Thyroid gland (tissue), 4 donors: ENCODE measurements at places on chromosomes 16 and 17. TPM values are rescaled to one million over a fixed set of nuclear protein-coding genes. Genes with fewer than 3 reads are reported as not detected.

GRCh38 chr16:83940119-83940518, 12.9 kb upstream of the OSGIN1 start:
- no peaks in the 10 kb centered on the region for H3K4me1 ChIP-seq
- no peak overlapping the region for H3K4me3 ChIP-seq
- no peak for DNase-seq
- no peaks in the 10 kb centered on the region for H3K27me3 ChIP-seq

- no peak for DNase-seq
- H3K27me3 ChIP-seq: no peaks in the 10 kb centered on the region
- H3K27ac ChIP-seq: no peak overlapping the region
- H3K4me1 ChIP-seq: no peaks in the 10 kb centered on the region
- H3K36me3 ChIP-seq: no peaks in the 10 kb centered on the region
Observed at GRCh38 chr16:25580041-25580440, 111.7 kb upstream of the HS3ST4 start.

DNA sequence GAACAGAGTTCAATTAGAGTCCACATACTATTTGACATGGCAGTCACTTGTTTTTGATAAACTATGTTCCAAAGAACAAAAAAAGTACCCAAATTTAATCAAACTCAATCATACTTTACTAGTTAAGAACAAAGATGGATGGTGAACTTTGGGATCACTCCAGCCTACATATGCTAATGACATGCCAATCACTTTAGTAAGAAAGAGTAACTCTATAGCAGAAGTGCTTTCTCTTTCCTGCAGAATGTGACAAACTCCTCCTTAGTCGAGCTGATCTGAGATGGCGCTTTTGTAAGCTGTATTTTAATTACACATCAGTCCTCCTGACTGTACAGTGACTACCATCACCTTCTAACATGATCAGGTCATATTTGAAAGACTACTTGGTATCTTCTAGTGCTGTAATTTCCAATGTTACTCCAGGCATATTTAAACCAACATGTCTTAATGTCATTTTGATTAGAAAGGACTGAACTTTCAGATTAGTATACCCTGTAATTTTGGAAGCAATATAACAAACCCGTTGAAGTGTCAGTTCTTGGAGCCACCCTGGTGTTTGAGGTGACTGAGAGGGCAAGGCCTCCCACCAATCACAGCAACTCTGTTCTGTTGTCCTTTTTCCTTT, 4.1 kb downstream of the NETO2 start:
- no peaks in the 10 kb centered on the region for H3K4me1 ChIP-seq
- H3K27me3 ChIP-seq: no peaks in the 10 kb centered on the region
- no peak overlapping the region for H3K4me3 ChIP-seq
- no peak for DNase-seq
- H3K27ac ChIP-seq: no peak overlapping the region

DNA sequence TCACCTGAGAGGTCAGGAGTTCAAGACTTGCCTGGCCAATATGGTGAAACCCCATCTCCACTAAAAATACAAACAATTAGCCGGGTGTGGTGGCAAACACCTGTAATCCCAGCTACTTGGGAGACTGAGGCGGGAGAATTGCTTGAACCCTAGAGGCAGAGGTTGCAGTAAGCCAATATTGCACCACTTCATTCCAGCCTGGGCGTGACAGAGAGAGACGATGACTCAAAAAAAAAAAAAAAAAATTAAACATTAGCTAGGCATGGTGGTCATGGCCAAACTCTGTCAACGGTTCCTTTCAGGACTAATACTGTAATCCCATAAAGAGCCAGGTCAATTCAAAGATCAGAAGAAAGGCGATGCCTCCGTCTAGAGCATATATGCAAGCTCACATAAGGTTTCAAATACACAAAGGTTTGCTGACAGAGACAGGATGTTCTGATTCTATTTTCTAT, 2.4 kb downstream of the RNF157 start:
- H3K4me1 ChIP-seq: peaks cover 16% of the 10 kb centered on the region
- no peaks in the 10 kb centered on the region for H3K27me3 ChIP-seq
- no peak for DNase-seq
- no peak overlapping the region for H3K27ac ChIP-seq
- no peak overlapping the region for H3K4me3 ChIP-seq
- no peaks in the 10 kb centered on the region for H3K36me3 ChIP-seq

DNA sequence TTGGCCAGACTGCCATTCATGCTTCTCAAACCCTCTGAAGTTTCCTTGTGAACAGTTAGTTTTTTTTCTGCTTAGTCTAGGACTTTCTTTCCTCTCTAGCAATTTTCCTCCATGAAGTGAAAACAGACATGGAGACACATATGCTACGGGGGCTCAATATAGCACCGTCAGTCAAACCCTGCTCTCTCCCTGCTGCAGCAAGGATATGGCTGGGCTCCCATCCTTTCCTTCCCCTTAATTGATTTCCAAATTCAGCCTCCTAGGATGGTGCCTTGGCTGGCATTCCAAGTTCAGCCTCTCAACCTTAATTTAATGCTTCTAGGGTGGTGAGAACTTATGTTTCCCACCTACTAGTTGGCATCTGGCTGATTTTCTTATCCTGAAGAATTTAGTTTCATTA, 436.7 kb downstream of the NPIPA7 start:
- H3K27me3 ChIP-seq: no peaks in the 10 kb centered on the region
- no peak for DNase-seq
- H3K27ac ChIP-seq: no peak overlapping the region
- no peaks in the 10 kb centered on the region for H3K4me1 ChIP-seq
- H3K4me3 ChIP-seq: no peak overlapping the region

DNA sequence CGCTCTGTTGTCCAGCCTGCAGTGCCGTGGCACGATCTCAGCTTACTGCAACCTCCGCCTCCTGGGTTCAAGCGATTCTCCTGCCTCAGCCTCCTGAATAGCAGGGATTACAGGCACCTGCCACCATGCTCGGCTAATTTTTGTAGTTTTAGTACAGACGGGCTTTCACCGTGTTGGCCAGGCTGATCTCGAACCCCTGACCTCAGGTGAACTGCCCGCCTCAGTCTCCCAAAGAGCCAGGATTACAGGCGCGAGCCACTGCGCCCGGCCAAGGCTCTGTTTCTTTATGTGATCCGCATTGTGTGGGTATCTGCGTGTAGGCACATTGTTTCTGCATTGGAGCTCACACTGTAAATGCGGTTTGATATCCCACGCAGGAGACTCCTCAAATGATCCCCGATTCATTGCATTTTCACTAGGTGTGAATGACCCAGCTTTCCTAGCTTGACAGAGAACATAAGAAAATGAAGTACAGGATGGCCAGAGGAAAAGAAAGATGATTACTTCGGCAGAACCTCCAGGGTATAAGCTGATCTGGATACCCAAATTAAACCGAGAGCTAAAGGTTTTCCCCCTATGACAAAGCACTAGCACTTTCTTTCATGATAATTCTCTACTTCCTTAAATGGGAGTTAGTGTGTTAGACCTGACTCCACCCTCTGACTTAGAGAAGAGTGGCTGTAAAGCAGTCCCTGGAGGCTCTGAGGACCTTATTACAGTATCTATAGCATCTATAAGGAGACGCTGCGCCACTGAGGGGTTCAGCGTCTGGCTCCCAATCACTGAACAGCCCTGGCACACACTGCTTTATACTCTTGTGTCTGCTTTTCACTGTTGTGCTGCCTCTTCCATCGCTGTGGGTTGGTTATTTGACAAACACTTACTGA, 17.3 kb downstream of the COTL1 start:
- H3K36me3 ChIP-seq: no peaks in the 10 kb centered on the region
- peaks cover 31% of the 10 kb centered on the region for H3K4me1 ChIP-seq

DNA sequence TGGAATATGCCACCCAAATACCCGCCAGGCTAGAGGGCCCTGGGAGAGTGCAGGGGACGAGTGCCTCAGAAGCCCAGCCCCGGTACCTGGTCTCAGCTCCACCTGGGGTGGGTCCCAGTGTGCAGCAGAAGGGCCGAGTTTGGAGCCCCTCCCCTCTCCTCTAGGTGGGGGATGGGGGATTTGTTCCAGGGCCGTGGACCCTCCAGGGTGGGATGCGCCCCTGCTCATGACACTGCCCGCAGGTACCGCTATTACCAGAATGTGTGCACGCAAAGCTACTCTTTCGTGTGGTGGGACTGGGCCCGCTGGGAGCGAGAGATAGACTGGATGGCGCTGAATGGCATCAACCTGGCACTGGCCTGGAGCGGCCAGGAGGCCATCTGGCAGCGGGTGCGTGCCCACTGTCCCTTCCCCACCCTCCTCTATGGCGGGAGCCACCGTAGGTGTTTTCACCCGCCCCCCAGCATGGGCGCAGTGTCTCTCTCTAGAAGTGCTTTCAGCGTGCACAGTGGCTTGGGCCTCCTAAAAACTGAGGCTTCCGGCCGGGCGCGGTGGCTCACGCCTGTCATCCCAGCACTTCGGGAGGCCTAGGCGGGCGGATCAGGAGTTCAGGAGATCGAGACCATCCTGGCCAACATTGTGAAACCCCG, 1.2 kb downstream of the NAGLU start:
- DNase-seq: no peak
- H3K27ac ChIP-seq: peak overlapping the region; percentile 92
- H3K36me3 ChIP-seq: peaks cover 12% of the 10 kb centered on the region
- peak overlapping the region; percentile 22 for H3K4me3 ChIP-seq
- H3K4me1 ChIP-seq: peaks cover 22% of the 10 kb centered on the region

- H3K27me3 ChIP-seq: no peaks in the 10 kb centered on the region
- no peaks in the 10 kb centered on the region for H3K36me3 ChIP-seq
- H3K4me1 ChIP-seq: no peaks in the 10 kb centered on the region
- no peak for DNase-seq
- H3K4me3 ChIP-seq: no peak overlapping the region
- no peak overlapping the region for H3K27ac ChIP-seq
Observed at GRCh38 chr16:15403392-15403995, 7.9 kb downstream of the MPV17L start.

DNA sequence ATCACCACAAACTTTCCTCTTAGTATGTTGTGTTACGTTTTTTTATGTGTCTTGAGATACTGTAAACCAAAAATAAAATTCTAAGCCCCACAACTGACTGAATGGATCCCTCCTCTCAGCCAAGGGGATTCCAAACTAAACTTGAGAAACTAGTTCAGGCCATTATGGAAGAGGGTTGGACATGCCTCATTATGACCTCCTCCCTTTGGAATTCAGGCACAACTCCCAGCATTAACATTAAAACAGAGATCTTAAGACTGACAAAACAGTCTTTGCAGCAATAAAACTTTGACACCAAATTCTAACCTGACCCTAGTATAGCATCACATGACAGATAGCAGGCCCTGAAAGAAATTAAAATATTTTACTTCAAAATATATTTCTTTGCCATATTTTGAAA, 51.1 kb upstream of the SLC47A1 start:
- no peaks in the 10 kb centered on the region for H3K27me3 ChIP-seq
- no peaks in the 10 kb centered on the region for H3K36me3 ChIP-seq
- peaks cover 48% of the 10 kb centered on the region for H3K4me1 ChIP-seq
- H3K4me3 ChIP-seq: no peak overlapping the region

DNA sequence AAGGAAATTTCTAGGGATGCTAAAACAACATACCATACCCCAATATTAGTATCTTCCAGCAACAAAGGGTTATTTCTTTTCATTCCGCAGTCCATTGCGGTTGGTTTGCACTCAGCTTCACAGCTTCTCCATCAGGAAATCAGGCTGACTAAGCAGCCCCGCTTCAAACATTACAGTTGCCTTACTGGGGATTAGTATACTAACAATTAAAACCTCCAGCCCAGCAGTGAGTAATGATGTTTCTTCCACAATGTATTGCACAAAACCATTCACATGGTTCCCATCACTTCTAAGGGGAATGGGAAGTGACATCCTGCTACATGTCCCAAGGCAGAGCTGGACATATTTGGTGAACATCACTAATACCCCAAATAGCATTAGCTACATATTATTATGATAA, 1384.9 kb downstream of the CDH8 start:
- H3K27me3 ChIP-seq: no peaks in the 10 kb centered on the region
- no peak for DNase-seq
- H3K4me3 ChIP-seq: no peak overlapping the region
- no peaks in the 10 kb centered on the region for H3K4me1 ChIP-seq

DNA sequence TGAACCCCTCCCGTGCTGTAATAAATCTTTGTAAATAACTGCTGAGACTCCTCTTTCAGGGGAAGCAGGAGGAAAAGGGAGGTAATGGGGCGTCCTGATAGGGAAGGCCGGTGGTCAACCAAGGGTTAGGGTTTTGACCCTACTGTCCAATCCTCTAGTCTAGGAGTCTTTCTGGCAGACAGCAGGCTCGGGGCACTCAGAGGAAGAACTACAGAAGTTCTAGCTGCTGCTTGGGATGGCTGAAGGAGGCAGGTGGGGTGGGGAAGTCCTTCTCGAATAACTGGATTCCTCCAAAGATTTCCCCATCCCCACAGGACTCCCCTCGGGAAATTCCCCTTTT, 387 bp upstream of the STARD3 start:
- H3K4me1 ChIP-seq: peaks cover 16% of the 10 kb centered on the region
- no peaks in the 10 kb centered on the region for H3K36me3 ChIP-seq
- peak overlapping the region; percentile 90 for H3K4me3 ChIP-seq
- peak overlapping the region; percentile 90 for H3K27ac ChIP-seq
- no peaks in the 10 kb centered on the region for H3K27me3 ChIP-seq
- DNase-seq: no peak

GRCh38 chr16:16881814-16882213, 502.9 kb downstream of the NPIPA7 start:
- no peak overlapping the region for H3K27ac ChIP-seq
- no peaks in the 10 kb centered on the region for H3K4me1 ChIP-seq
- no peaks in the 10 kb centered on the region for H3K36me3 ChIP-seq
- no peak for DNase-seq

- H3K36me3 ChIP-seq: no peaks in the 10 kb centered on the region
- H3K4me3 ChIP-seq: no peak overlapping the region
- H3K27ac ChIP-seq: no peak overlapping the region
- H3K4me1 ChIP-seq: no peaks in the 10 kb centered on the region
- no peaks in the 10 kb centered on the region for H3K27me3 ChIP-seq
Observed at GRCh38 chr16:67384778-67385510, 8.4 kb downstream of the TPPP3 start.

DNA sequence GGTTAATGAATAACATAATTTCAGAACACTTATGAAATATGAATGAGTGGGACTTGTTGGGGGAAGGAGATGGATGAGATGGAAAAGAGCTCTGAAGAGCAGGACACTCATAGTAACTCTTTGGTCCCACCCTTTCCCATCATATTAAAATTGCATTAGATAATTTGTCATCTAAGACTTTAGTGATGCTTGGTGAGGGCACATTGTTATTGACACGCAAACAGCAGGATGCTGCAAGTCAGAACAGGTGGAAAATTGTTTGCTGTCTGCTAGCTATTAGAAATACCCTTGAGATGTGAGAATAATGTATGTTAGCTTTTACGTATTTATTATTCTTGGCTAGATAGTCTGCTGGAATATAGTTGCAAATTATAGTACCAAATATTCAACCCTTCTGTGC, 75.7 kb downstream of the TANC2 start:
- no peak overlapping the region for H3K4me3 ChIP-seq
- H3K27me3 ChIP-seq: no peaks in the 10 kb centered on the region
- H3K36me3 ChIP-seq: no peaks in the 10 kb centered on the region
- DNase-seq: no peak
- H3K4me1 ChIP-seq: no peaks in the 10 kb centered on the region
- H3K27ac ChIP-seq: no peak overlapping the region

KRTAP4-5 gene
- total RNA-seq: not detected

CCDC144A gene
- total RNA-seq: 2.3 TPM

HOXB6 gene
- 4.2 TPM for total RNA-seq

FBXO39 gene
- not detected for total RNA-seq

SCNN1G gene
- total RNA-seq: 5.4 TPM

NEUROD2 gene
- not detected for total RNA-seq

BOLA2 gene
- 19.1 TPM for total RNA-seq

DLX3 gene
- total RNA-seq: 2.4 TPM

TEX19 gene
- total RNA-seq: 0.54 TPM
